Cerebellar nuclear complex (tissue), 1 donor: ENCODE measurements at places on chromosomes 3 and 15.

DNA sequence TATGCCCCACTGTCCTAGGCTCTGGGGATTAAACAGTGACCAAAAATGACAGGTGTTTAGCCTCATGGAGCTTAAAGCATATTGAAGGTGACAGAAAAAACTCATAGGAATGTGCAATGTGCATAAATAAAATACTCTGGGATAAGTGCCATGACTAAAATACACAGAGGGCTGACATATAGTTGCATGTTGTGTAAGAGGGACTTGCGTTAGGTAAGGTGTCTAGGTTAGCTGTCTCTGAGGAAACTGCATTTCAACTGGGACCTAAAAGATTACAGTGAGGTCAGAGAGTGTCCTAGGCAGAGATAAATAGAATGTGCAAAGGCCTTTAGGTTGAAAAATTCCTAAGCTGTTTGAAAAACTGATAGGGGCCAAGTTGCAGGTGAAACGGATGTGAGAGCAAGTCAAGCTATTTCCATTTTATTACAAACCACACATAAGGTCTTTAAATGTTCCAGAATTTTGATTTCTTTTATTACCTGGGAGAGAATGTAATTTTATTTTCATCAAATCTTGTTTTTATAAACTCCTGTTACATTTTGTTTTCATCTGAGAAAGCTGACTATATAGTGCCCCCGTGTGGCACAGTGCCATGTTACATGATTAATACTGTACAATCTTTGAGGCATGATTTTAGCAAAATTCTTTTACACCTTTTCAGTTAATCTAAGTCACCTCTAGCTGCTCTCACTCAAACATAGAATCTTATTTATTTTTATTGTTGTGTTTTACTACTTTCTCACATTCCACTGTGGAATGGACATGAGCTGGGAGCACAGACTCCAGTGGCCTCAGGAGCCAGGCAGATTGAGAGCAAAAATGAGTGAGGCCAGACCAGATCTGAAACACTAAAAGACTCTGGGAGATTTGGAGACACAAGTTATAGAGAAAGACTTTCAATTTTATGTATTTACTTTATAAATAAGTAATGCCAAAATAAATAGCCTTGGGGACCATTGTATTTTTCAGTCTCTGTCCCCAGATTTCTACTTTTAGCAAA is 259.6 kb upstream of the ZNF717 start:
- no peak for DNase-seq

DNA sequence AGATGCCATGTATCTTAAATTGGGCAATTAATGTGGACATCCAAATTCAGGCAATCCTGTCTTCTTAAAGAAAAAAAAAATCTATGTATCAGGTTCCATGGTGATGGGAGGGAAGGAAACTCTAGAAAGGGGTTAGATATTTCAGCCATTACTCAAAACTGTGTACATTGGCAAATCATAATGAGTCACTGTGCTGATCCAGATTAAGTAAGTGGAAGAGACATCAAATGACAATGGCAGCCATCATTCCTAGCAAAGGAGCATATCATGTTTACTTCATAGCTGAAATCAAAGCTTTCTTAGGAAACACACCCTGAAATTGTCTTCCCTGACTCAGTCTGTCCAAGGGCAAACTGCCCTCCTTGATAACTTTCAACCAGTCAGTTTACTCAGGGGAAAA is 713.3 kb upstream of the GBE1 start:
- no peak for DNase-seq

DNA sequence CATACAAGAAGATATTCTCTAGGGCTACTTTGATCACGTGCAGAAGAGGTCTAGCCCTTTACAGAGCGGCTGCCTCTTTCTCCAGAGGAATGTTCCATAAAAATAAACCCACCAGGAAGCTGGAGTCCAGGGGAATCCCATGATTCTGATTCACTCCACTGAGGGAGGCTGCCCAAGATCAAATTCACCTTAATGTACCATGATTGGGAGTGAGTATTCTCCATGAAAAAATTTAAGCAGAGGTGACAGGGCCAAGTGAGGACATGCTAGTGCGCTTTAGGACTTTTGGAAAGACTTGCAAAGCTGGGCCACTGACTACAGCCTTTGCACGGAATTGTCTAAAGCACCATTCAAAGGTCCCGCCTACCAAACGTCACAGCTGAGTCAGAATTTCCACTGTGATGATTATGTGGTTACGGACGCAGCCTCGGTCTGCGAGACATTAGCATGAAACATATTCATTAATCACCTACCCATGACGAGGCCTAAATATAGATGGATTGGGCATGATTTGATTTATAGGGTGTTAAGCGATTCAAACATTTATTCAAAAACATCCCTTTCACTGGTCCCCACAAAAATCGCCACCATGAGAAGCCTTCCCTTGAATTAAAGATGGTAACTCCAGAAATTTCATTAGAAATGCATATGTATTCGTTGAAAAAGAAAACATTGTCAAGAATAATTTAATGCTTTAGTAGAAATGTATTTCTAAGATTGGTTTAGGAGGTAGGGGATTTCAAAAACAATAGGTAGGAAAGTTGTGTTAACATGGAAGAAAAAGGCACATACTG is 152.6 kb downstream of the GREM1 start:
- no peak for DNase-seq

- DNase-seq, result no peak
Measured at GRCh38 chr15:98126326-98127085, 166.0 kb downstream of the ARRDC4 start.
